ENCODE measurements at places on chromosomes 4 and X. TPM values are rescaled to one million over a fixed set of nuclear protein-coding genes. Genes with fewer than 3 reads are reported as not detected.

Gene ARHGAP10
- 12.9 TPM for total RNA-seq

- no peak for DNase-seq
Observed at GRCh38 chr4:20754036-20754435, 53.8 kb downstream of the PACRGL start.

DNA sequence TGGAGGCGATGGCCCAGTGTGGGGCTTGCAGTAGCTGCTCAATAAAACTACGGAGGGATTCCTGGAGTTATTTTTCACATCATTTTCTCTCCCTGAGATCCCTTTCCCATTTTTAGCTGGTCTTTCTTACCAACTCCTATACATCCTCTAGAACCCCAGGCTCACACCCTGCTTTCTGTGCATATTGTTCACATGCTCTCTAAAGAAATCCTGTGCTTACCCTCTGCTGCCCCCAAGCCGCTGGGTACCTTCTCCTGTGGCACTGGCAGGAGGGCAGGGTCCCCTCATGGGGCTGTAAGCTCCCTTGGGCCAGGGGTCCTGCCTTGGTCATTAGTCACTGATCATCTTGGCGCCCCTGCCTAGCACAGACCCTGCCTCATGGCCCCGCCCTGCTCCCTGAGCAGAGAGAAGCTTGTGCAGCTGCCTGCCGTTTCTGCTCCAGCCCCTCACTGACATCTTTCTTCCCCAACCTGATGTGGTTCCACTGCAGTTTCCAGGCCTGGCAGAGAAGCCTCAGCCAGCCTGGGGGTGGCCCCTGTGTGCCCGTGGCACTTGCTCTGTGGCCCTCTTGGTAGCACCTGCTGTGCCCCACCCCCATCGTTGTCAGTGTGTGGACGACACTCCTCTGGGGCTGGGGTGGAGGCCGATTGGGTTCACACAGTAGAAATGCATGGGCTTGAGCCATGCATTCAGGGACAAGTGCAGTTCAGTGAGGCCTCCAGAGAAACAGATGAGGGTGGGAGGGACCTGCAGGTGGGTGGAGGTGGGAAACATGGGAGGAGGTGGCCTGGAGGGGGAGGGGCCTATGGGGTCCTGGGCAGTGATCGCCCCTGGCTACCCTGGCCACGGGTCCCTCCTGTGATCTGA, 69.5 kb downstream of the WFS1 start:
- no peak for DNase-seq

- DNase-seq = no peak
Observed at GRCh38 chr4:133143775-133144430, 5.2 kb upstream of the PCDH10 start.

DNA sequence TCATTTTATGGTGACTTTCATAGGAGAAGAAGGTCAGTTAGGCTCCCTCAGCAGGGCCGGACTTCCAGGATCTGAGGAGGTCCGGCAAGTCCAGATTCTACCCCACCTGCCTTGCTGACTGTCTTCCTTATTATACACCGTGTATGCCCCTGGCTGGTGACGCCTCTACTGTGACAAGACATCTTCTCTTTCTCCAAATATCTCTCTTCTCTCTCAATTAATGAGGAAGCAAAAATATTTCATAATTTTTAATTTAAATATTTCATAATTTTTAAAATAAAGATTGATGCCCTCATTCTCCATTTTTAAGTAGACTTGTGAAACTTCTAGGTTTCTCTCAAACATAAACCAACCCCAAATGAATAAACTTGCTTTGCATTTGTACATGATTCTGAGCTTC, 202.5 kb downstream of the NSUN7 start:
- no peak for DNase-seq

GRCh38 chr4:27217261-27217769, 356.7 kb downstream of the STIM2 start:
- no peak for DNase-seq

DNA sequence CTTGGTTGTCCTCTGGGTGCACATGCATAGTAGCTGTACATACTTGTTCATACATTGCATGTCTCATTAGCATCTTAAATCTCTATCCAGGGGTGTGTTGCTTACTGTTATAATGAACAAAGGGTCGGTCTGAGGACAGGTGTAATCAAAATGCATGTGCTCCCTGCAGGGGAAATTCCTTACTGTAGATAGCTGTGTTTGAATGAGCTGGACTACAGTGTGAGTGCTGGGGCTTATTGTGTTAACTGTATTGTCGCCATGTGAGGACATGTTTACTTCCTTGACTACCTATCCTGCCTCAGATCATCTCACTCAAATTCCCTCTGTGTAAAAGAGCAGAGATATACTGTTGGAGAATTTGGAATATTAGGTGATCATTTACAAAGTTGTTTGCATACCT, 98.7 kb downstream of the KLHL34 start:
- DNase-seq = no peak

DNA sequence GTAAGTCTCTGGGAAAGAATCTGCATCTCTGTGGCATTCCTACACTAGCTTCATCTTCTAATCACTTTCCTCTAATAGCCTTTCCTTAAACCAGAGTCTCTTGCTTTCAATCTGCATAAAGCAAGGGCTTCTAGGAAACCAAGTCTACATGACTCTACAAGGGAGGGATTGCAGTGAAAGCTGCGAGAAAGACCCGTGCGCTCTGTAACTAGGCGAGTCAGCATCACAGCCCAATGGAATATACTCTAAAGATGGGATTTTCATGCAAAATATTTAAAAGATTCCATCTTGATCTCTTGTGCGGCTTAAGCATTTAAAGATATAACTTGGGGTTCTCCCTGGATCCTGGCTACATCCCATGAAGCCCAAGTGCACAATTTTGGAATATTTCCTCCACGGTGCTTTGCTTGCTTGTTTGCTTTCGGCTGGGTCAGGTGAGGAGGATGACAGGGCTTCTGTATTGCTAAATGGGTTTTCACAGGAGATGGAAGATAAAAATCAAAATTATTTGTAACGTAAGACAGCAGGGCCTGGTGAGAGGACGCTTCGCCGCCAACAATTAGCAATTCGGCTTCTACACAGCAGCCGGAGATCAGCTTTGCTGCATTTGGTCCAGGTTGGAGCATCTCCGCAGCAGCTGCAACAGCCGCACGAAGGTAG, 687 bp upstream of the GRIA2 start:
- DNase-seq = no peak

DNA sequence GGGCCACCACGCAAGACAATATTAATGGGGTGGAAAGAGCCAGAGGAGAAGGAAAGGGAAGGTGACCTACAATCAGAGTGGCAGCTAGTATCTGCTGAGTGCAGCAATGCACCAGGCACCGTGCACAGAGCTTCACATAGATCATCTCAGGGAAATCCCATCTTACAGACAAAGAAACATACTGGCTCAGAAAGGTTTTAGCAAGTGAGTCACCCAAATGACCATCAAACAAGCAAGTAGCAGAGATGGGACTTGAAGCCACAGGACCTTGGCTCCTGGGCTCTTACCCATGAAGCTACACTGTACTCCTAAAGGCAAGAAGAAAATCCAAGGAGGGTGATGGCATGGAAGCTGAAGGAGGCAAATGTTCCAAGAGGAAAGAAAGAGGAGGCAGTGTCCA, 6.8 kb downstream of the ANXA5 start:
- DNase-seq = no peak

- DNase-seq = no peak
Observed at GRCh38 chrX:15816438-15816809, 26.1 kb downstream of the ZRSR2 start.

DNA sequence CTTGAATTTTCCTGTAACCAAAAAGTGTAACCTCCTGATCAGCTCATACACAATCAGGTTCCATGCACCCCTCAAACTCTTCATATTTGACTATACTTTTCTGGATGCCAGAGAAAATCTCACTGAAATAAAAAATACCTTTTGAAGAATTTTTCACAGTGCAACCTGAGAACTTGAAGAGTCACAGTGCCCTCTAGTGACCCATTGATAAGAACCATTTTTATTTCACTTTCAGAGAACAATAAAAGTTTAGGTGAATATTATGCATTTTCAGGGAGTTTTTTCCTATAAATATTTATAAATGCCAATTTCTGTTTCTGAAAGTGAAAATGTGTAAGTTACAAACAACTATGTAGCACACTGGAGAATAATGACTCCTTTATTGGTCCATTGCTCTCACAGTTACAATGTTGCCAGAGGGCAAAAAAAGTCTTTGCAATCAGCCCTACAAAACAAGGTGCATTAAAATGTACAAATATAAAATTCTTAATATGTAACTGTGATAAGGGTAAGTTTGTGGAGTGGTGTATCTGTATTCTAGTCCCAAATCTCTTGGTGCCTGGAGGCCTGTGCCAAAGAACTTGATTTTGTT, 153.6 kb upstream of the INTU start:
- no peak for DNase-seq

- no peak for DNase-seq
Observed at GRCh38 chr4:81352446-81352835, 119.3 kb downstream of the RASGEF1B start.

DNA sequence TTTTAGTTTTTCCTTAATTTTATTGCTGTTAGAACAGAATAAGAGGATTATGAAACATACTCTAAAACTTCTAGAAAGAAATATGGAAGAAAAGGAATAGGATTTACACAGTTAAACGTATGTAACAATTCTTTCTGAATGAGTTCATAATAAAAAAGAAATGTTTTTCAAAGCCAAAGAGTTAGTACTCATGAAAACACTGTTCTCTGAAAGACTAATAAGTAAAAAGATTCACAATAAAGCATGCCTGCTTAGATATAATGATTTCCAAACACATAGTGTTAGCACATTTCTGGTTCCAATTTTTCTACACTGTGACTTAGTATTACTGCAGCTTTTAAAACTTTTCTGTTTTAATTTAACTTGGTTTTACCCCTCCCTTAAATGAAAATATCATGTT, 49.8 kb upstream of the PRSS48 start:
- DNase-seq = no peak

DNA sequence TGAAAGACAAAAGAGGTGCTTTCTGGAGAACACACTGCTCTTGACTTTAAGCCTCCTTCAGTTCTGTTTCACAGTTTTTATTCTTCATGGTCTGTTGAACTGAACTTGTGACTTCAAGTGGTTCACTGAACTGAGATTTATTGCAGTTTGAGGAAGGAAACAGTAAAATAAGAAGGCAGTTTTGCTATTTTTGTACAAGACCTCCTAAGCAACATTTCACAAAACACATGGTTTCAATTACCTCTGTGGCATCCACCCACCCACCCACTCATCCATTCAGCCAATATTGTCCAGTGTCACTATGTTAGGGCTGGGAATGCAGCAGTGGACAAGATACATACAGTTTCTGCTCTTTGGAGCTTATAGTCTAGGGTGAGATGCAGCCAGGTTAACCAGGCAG, 131.3 kb downstream of the IL1RAPL2 start:
- DNase-seq = peak; percentile 29

GRCh38 chrX:152637649-152638442, at the start of gene GABRQ:
Gene GABRQ, plus strand, starts transcription at chrX:152637895. Its CDS starts 308 bp downstream, at chrX:152638203.
- DNase-seq = no peak

DNA sequence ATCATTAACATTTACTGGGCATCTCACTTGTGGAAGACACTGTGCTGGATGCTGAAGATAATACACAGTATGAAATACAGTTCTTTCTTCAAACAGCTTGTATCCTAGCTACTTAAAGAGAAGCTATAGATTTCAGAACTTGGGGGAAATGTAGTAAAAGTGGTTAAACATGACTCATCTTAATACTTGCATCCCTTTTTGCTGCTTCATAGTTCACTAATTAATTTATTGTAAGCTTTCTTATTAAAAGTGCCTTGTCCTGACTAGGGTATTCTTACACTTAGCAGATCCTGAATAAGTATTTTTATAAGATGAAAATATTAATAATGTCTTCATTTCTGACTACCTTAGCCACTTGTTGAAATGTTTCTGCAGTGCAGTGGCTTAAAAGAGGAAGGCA, 132.8 kb upstream of the STIM2 start:
- DNase-seq = no peak

GRCh38 chrX:78387364-78387763, 60.0 kb upstream of the CYSLTR1 start:
- no peak for DNase-seq

DNA sequence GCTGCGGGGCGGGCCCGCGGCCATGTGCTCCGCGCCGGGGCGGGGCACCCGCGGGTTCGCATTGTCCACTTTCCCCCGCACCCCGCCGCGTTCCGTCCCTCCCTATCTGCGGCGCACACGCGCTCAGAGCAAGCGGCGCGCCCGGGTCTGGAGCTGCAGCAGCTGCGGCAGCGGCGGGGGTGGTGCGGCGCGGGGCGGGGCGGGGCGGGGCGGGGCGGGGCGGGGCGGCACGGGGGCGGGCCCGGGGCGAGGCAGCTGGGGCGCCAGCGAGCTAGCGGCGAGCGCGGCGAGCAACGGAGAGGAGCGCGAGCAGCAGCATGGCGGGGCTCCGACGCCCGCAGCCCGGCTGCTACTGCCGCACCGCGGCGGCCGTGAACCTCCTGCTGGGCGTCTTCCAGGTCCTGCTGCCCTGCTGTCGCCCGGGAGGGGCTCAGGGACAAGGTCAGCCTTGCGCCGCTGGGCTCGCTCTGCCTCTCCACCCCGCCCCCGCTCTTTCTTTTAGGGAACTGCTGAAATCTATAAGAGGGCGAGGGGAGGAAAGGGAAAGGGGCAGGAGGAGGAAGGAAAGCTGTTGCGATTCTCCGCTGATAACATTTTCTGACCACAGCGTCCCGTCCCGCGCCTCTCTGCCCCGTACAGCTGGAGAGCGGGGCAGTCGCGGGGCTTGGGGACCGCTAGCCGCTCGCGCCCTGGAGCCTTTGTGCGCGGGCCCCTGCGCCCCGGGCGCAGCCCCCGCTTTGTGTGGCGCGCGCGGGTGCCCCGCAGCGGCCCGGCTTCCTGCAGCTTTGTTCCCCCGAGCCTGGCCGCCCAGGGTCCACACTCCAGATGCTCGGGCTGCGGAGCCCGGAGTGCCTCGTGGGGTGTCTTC, at the start of gene TMEM131L:
TSS of gene TMEM131L (plus strand) at position 280 of the 868 bp plus-strand sequence. CDS start at position 318, 38 bp downstream.
- DNase-seq = no peak

- no peak for DNase-seq
Observed at GRCh38 chr4:6504900-6505496, 32.6 kb upstream of the PPP2R2C start.

- DNase-seq = no peak
Observed at GRCh38 chr4:1991087-1991486, 17.7 kb downstream of the NELFA start.

- DNase-seq = no peak
Observed at GRCh38 chr4:30103455-30103854, 616.7 kb upstream of the PCDH7 start.

GRCh38 chr4:98657531-98658286, 702 bp downstream of the TSPAN5 start:
- DNase-seq = peak; percentile 50

DNA sequence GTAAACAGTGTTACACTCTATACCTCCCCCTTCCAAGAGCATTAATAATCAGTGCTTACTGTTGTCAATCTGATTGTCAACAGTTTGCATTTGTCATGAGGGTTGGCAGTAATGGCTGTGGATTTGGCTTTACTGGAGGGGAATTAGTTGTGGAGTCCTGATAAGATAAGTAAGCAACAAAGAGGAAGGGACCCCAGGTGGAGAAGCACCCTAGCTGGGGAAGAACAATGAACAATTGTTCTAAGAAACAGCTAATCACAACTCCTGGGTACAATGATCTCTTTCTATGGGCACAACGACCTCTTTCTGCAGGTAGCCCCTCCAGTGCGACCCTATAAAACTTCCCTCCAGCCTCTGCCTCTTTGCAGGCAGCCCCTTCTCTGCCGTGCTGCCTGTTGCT, 53.2 kb upstream of the CDKN2AIP start:
- DNase-seq = no peak

- peak; percentile 72 for DNase-seq
Observed at GRCh38 chr4:86032476-86033022, 327.3 kb downstream of the MAPK10 start.

GRCh38 chrX:153766871-153767673, 3.0 kb downstream of the PLXNB3 start:
- DNase-seq = no peak

- DNase-seq = no peak
Observed at GRCh38 chr4:48645225-48645794, 134.8 kb downstream of the FRYL start.
